ENCODE measurements at places on chromosomes 3 and 15. TPM values are rescaled to one million over a fixed set of nuclear protein-coding genes. Genes with fewer than 3 reads are reported as not detected.
A peak's percentile ranks its signal among the peaks of the same experiment; 100 is the strongest.

The ACTC1 gene
- total RNA-seq = not detected

The KLHL40 gene
- total RNA-seq = not detected

The TP63 gene
- 0.13 TPM for total RNA-seq

The LMAN1L gene
- total RNA-seq = not detected

The NUP210 gene
- 43.3 TPM for total RNA-seq

The GOLGA8G gene
- total RNA-seq = not detected

The DNASE1L3 gene
- not detected for total RNA-seq

The PLS1 gene
- 21.8 TPM for total RNA-seq

The HDC gene
- total RNA-seq = not detected

The TMEM202 gene
- total RNA-seq = not detected

The CCDC13 gene
- total RNA-seq = 0.33 TPM

DNA sequence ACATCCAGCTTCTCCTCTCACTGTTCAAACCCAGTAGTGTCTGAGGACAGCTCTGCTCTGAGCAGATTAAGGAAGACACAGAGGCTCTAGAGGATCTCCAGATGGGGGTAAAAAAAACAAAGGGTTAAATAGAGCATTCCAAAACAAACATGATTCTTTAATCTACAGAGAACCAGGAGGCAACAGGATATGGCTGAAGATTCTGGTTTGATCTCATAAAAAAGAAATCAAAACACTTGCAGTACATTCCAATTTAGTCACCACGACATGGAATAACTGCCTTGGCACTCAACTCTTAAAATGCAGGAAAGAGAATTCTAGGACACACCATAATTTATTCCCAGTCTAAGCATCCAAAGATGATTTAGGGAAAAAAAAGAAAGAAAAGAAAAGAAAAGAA is 32.0 kb downstream of the TM4SF4 start:
- DNase-seq = no peak

GRCh38 chr3:7744850-7745249 is 756.8 kb upstream of the LMCD1 start:
- DNase-seq = no peak

DNA sequence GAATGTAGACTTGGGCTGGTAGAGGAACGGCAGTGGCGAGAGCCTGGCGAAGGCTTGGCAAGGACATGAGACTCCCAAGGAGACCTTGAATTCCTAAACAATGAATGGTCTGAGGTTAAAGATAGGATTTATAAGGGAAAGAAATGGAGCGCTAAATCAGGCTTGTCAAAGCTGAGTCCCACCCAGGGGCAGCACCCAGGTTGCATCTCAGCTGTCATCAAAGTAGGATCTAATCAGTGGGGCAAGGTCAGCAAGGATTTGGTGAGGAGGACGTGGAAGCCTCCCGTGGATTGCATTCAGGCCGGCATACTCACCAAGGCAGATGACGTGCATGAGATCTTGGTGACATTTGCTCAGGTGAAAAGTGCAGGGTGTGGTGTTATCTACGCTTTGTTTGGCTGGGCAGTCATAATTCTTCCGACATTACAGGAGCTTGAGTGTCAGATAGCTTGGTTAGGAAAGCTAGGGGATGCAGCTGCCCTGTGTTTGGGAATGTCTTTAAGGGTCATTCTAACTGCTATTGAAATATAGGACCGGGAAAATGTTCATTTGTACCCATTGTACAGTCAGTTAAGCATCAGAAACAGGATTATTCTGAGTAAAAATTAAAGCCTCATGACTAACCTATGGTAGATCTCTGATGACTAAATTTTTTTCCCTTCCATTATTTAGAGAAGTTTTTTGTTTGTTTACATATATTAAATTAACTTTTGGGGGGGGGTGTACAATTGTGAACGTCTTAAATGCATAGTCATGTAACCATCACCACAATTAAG is 99.4 kb upstream of the TSC22D2 start:
- DNase-seq = no peak

DNA sequence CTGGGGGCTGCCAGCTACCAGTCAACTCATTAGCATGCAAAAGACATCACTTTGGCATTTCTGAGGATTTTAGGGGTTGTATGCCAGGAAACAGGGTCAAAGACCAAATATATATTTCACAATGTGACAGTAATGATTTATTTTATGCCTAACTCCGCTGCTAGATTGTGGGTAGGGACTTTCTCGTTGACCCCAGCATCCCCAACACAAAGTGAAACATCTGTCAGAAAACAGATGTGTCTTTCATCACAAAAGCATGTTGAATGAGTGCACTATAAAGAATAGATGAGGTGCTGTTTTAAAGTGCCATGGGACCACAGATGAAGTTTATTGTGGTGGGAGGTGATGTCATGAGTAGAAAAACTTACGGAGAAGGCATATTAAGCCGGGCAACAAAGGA is 59.7 kb downstream of the ITPR1 start:
- DNase-seq = no peak

DNA sequence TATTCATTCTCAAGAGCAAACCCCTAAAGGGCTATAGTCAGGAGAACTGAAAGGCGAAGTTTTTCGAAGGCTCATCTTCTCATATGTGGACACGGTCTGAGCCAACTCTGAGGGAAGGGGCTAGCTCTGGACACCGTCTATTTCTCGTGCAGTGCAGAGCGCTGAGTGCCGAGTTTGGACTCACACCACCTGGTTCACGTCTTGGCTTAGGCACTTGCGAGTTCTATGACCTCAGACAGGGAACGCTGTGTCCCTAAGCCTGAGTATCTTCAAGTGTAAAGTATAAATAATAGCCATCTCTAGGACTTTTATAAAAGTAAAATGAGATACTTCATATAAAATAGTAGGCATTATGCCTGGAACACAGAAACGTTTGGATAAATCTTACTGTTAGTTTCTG is 223.7 kb downstream of the FMN1 start:
- DNase-seq = no peak

GRCh38 chr3:10505791-10506585 is 602 bp upstream of the ATP2B2 start:
- DNase-seq = no peak

GRCh38 chr15:99536422-99537040 is 29.3 kb upstream of the MEF2A start:
- DNase-seq = peak; percentile 16

DNA sequence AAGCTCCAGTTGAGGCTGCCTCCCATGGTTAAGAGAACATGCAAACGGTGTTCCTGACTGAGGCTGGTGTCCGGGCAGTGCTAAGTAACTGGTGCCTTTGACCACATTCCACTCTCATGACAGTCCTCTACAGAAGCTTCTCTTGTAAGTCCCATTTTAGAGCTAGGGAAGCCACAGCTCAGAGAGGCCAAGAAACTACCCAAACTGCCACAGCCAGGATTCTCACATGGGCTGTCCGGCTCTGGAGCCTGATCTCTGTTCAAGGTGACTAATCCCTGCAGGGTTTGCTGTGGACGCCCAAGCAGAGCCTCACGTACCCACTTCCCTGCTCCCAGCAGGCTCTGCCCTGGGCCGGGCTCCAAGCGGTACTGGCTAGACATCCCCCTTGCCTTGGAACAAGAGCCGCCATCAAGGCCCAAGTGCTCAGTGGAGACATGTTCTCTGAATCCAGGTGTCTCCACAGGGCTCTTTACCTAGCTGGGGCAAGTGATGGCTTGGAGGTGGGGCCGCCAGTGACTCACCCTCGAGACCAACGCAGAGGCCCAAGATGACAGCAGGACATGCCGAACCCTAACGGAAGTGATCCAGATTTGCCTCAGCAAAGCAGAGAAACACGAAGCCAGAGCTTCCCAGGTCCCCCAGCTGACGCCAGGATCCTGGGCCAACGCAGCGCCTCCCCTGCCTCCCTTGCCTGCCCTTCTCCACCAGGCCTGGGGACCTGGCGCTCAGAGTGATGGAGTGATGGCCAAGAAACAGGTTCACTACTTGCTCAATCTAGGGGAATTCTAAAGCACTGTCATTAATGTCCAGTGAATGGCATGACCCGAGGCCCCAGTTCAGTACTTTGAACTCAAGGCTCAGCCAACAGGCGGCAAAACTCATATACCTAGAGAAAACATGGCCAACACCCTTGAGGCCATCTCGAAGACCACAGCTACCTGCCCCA is 24.4 kb downstream of the KLHL25 start:
- no peak for DNase-seq

- peak; percentile 74 for DNase-seq
Measured at GRCh38 chr15:77064539-77065308, 6.2 kb downstream of the TSPAN3 start.

DNA sequence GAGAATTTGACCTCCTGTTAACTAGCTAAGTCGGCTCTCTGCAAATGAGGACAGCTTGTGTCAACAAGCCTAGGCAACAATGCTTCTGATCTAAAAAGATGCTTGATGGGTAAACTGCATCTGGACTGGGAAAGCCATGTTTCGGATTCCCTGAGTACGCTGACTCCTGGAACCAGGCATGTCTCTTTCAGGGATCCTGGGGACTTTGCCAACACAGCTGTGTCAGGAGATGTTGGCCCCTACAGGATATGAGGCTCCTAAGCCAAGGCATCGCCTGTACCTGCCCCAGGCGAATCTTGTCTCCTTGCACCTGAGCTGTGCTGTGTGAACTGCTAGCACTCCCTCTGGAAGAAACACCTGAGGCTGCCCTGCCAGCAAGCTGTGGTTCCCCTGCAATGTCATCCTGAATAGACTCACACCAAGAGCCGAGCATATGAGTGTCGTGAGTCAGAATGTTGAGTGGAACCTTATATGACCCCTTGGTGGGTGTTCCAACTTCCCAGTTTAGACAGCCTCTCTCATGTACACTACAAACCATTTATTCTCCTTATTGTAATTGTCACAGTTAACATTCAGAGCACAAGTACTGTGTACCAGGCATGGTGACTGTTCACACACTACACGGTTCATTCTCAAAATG is 17.0 kb downstream of the EOGT start:
- DNase-seq = no peak

DNA sequence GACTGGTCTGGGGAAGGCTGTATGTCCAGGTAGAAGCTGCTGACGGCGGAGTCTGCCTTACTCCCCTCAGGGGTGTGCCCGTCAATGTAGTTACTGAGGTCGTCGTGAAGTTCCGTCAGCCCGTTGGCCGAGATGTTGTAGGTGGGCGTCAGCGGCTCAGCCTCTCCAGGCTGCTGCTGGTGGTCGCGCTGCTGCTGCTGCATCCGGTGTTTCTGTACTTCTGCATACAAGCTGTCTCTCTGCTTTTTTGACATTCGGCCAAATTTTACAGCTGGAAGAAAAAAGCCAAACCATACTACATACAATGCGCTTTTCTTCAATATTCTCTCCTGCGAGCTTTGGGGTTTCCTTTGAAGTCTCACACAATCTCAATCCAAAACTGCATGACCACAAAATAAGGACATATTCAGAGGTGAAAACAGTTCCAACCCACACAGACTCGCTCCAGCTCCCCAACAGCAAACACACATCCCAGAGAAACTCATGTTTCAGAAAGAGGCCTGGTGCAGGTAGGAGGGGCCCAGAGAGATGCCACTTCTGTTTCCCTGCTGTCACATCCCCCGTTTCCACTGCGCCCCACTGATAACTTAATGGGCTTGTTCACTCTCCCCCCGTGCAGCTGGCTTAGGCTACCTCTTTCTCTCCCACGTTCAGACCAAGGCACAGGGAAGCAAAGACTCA is 32.5 kb upstream of the ICE2 start:
- DNase-seq = no peak

GRCh38 chr3:38371541-38372213 is 25.1 kb downstream of the XYLB start:
- no peak for DNase-seq

- DNase-seq = no peak
Measured at GRCh38 chr15:101499863-101500713, 10.6 kb upstream of the PCSK6 start.

DNA sequence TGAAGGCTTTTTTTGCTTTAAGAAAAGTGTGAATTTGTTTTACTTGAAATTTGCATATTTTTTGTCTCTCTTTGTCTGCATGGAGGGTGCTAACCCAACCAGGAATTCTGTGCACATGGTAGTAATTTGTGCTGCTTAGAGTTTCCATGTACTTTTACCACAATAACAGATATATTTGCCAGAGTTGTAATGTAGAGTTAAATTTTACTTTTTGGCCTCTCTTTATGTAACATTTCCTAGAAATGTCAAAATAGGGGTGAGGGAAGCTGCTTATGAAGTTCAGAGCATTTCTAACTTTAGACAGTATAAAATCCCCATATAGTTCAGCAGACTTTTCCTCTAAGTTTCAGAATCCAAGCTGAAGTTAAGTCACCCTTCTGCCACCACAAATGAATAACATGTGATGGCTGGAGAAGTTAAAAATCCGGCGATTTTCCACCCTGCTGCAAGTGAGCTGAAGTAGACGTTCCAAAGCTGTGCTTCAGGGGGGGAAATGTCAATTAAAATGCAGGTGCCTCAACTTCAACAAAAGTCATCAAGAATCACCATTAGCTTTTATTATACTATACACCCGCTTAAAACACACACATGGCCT is 385.7 kb upstream of the NR2F2 start:
- DNase-seq = no peak

Data from kidney epithelial cell (primary cell).